Neuronal stem cell (in vitro differentiated cells): ENCODE measurements at places on chromosomes 6 and 20.

DNA sequence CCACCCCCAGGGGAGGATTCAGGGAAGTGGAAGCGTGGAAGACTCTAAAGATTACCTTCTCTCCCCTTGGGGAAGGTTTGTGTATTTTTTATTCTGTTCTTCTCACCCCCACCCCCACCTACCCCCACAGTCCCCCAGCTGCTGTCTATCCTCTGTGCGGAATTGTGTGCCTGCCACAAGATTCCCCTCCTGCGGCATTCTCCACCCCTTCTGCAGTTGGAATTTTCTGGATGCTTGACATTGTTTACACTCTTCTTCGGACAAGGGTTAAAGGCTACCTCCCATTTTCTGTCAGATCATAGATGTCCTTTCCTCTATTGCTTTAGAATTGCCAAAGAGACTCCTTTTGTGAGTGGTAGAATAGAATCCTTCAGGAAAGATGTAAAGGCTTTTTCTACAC is 60.4 kb upstream of the EDN3 start:
- no peak for DNase-seq

DNA sequence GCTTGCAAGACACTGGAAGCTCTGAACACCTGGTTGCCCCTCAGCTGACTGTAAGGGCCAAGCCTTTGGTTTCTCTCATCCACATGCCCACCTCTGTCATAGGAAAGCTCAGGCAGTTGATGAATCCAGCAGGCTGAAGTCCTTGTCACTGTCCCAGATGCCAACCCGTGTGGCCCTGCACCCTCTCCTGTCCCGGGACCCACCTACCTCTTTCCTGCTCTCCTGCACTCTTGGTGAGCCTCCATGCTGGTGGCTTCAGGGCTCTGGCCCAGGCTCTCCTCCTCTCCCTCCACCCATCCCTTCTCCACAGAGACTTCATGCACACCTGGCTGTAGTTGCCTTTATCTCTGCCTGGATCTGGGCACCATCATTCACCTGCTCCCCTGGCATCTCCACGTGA is 4.0 kb upstream of the GID8 start:
- DNase-seq, result no peak

DNA sequence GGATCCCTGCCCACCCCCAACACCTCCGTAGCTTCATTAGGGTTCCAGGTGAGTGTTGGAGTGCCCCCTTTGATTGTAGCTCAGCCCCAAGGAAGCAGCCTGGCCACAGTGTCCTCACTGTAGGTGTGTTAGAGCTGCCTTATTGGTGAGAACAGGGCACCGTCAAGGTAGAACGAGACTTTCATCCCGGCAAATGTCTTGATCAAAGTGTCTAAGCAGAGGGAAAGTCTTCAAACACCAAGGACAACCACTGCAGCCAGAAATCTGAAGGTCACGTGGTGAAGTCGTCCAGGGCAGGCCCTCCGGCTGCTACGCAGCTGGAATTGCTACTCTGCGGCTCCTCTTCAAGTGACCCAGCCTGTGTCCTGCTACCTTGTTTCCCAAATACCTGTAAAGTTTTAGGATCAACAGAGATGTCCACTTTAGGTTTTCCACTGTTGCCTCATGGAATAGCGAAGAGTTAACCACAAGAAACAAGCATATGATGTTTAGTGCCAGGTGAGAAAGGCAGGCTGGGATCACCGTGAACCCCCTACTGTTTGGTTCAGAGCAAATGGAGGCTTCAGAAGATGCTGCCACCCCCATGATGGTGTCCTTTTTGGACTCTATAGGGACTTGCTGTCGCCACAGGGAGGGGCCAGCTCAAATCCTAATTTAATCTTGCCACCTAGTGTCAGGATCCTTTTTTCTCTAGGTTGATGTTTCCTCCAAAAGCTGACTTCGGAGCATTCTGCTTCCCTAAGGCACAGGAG is 1.7 kb upstream of the DLL1 start:
- no peak for DNase-seq

GRCh38 chr6:1379017-1379787 is 10.2 kb upstream of the FOXF2 start:
- DNase-seq, result peak; percentile 35

GRCh38 chr6:7252390-7252789 is 60.6 kb downstream of the SSR1 start:
- no peak for DNase-seq

GRCh38 chr6:31660381-31661261 is at the start of gene C6orf47:
Gene C6orf47 (minus strand): TSS chr6:31660778. CDS start chr6:31659947, 831 bp downstream.
- DNase-seq, result peak; percentile 72

- no peak for DNase-seq
Measured at GRCh38 chr6:125285936-125286335, 15.8 kb downstream of the HDDC2 start.

GRCh38 chr20:58867211-58867610 is 14.7 kb downstream of the GNAS start:
- DNase-seq, result no peak

GRCh38 chr6:160386869-160387530 is 38.8 kb downstream of the SLC22A3 start:
- no peak for DNase-seq

DNA sequence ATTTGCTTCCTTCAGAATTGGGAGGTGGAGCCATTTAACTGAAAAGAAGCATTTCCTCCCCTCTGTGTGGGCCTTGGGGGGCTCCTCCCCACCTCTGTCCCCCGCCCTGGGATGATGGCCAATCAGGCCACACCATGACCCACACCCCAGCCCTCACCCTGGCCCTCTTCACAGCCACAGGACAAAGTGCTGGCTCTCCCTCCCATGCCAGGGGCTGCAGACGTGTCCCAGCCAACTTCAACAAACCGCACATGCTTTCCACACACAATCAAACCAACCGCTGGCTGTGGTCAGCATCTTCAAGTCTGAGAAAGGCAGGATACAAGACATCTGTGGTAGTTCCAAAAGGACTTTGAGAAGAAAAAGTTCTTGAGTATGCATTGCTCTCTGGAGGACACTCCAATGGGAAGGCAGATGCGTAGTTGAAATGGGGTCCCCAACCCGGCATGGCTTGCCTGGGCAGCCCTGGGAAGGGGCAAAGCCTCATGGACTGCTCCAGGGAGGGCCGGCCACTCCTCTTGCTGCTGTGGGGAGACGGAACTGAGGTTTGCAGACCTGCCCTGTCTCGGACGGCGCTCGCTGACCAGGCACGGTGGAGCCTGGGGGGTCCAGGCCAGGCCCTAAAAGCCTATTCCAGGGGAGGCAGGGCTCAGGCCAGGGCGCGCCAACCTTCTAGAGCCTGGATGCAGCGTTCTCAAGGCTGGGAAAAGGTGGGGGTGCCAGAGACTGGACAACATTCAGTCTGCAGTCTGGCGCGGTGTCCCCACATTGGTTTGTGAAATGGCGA is 12.2 kb downstream of the TTLL2 start:
- no peak for DNase-seq
